ENCODE measurements at places on chromosomes 16 and 17.

DNA sequence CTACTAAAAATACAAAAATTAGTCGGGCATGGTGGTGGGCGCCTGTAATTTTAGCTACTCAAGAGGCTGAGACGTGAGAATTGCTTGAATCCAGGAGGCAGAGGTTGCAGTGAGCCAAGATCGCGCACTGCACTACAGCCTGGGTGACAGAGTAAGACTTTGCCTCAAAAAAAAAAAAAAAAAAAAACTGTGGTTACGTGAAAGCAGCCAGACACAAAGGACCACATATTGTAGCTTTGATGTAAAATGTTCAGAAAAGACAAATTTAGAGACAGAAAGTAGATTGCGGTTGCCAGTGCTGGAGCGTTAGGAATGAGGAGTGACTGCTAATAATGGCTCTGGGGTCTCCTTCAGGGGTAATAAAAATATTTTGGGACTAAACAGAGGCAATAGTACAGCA lies 4.0 kb upstream of the MEAK7 start:
- no peak for DNase-seq

- no peak for DNase-seq
Observed at GRCh38 chr17:73386561-73386960, 74.8 kb upstream of the CDC42EP4 start.

GRCh38 chr16:84483882-84484565 lies 20.4 kb downstream of the MEAK7 start:
- no peak for DNase-seq

DNA sequence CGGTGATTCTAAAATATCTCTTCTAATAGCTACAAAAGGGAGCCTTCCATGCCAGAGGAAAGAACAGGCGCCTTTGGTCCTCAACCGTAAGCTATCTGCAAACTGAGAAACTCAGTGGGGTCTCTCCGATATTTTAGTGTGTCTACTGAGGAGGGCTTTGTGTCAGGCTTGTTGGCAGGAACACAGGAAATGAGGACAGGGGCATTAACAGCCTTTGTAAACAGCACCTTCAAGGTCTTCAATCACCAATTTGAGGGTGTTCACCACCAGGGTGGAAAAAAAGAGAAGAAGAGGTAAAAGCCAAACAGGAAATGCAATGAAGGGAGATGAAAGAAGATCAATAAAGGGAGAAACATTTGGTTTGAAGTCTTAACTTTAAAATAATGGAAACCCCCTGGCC lies 580.1 kb upstream of the SALL1 start:
- no peak for DNase-seq

- no peak for DNase-seq
Observed at GRCh38 chr17:59825533-59826322, 67.0 kb downstream of the TUBD1 start.

- no peak for DNase-seq
Observed at GRCh38 chr16:50267651-50268050, 1.3 kb downstream of the ADCY7 start.

DNA sequence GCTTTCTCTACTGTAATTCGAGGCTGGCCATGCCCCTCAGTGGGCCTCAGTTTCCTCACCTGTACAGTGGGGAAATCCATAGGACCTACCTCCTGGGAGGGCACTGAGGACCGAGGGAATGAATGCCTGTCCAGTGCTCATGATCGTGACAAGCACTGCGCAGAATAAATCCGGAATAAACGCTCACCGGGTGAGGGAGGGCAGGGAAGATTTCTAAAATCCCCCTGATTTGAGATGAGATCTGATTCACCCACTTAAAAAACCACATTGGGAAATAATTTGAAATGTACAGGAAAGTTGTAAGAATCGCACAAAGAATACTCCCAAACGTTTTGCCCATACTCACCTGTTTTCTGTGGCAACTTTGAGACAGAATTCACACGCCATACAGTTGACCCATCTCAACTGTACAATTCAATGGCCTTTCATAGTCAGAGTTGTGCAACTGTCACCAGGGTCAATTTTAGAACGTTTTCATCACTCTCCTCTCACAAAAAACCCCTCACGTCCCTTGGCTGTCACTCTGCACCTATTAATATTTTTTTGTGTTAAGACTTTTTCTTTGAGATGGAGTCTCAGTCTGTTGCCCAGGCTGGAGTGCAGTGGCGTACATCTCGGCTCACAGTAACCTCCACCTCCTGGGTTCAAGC lies 49.8 kb downstream of the IRF8 start:
- no peak for DNase-seq

GRCh38 chr17:77419547-77420094 lies 278.9 kb downstream of the SEC14L1 start:
- no peak for DNase-seq

DNA sequence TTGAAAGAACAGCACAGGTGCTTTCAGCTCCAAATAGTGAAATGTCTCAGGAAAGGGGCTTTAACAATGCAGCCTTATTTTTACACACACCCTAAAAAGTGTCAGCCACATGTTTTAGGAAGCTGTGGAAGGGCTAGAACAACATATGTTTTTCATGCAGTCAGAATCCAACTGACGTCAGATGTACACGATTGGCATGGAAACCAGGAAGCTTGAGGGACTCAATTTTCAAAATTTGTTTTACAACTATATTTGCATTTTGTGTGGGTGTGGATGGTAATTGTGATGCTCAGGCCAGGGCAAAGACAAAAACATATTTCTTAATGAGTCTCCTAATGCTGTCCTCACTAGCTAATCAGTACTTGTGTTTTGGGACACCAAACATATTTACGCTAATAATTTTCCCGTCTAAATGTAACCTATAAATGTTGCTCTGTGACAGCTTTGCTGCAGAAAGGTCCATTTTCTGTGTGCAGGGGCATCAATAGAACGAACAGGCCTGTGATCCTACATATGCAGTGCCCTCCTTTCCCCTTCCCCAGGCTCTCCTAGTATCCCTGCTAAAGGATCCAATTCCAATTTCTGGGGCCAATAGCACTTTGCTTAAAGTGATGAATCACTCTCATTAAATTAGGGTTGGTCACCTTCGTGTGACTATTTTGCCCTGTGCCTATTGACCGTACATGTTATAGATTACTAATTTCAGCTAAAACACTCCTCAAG lies 434.0 kb upstream of the CDH5 start:
- DNase-seq: no peak

DNA sequence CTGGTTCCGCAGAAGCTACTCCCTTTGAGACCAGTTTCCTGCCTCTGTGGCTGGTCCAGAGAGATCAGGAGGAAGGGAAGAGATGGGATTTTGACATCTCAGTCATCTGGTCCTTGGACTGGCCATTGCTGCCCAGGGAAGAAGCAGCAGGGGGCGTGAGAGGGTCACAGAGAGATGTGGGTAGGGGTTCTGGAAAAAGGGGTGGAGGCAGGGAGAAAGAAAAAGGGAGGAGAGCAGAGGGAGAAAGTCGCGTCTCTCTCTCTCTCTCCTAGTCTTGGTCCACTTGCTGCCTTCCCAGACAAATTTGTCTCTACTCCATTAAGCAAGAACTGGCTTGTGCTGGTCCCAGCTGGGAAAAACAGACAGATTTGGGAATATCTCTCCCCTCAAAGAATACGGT lies 4.4 kb downstream of the SHBG start:
- no peak for DNase-seq

DNA sequence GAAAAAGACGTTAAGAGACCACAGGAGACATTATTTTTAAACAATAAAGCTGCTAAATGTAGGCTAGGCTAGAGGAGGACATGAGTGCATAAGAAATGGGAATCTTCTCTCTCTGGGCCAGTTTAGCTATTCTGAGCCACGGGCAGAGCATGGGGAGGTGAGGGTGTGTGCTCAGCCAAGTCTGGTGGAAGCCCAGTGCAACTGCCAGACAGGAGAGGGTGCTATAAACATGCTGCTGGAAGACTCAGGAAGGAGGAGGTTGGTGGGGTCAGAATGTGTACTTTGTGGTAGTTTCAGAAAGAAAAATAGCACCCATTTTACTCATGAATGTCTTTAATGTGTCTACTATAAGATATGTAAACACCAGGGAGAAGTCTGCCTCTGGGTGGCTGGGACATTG lies 5.9 kb upstream of the SDK2 start:
- DNase-seq: no peak

- DNase-seq: no peak
Observed at GRCh38 chr17:79803421-79803996, 6.6 kb upstream of the CBX8 start.

DNA sequence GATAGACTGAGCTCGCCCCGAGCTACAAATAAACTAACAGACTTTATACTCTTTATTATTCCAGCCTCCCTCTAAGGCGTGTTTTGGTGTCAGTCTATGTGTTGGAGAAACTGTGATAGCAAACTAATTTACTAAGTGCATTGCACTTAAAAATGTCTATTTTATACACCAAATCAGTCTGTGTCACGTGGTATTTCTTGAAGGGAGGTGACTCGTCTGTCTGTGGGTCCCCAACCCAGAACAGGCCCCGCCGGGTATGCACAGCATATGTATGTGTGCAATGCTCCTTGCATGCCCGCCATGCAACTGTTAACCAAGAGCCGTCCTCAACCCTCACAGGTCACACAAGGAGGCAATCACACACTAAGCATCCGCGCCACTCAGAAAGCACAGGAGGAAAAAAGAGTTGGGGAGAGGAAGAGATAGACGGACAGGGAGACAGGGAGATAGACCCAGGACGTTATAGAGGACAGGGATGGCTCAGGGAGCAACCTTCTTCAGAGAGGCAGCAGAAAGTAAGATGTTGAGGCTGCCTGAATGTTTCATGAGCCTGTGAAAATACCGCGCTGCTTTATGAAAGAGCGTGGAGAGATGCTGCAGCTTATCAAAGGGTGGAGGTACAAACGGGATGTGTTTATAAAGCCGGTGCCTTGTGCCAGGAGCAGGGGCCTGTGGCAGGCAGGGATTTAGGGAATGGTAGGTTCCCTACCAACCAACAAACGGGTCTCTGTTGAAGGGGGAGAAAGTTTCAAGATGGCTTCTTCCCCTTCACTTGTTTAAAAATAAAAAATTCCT lies 4.2 kb downstream of the RBFOX3 start:
- no peak for DNase-seq

- no peak for DNase-seq
Observed at GRCh38 chr16:50015631-50016030, 9.4 kb upstream of the CNEP1R1 start.

- no peak for DNase-seq
Observed at GRCh38 chr17:41686281-41686680, 2.4 kb upstream of the EIF1 start.

DNA sequence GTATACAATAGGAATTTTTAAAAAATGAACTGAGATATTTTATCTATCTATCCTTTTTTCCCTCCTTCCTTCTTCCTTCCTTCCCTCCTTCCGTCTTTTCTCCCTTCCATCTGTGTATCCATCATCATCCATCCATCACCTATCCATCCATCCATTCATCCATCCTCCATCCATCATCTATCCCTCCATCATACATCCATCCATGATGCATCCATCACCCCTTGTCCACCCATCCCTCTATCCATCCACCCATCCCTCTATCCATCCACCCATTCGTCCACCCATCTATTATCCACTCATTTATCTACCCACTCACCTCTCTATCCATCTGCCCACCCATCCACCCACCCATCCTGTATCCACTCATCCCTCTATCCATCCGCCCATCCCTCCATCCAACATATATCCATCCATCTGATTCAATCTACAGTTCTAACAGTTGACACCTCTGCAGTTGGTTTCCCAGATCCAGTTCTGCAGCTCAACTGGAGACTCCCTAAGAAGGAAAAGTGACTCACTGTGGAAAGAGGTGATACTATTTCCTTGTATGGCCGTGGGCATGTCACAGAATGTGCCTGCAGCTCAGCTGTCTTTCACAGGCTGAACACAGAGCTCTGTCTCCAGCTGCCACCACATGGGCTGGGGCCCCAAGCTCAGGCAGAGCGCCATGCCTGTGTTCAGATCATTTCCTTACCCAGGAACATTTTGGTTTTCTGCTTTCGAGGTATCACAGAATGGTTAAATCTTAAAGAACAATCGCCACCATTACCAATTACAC lies 130.8 kb downstream of the XYLT1 start:
- no peak for DNase-seq

GRCh38 chr16:87426423-87427215 lies 34.5 kb downstream of the MAP1LC3B start:
- no peak for DNase-seq

GRCh38 chr17:33858682-33859081 lies 396.4 kb upstream of the CCL2 start:
- DNase-seq: no peak

DNA sequence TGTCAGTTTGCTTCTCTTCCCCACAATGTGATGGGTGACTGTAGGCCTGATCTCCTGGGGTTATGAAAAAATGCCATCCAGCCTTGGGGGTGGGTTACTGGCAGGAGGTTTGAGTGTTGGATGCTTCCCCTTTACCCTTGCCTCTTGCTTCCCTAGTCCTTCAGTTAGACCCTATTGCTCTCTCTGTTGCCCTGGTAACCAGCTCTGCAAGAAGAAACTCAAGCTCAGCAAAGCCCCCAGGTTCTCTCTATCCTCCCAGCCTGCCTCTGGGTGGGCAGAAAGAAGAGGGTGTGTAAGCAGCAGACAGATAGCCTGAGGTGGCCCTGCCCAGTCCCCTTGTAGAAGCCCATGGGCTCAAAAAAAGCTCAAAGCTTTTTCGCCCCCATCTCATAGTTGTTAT lies 2.8 kb upstream of the RAPGEFL1 start:
- DNase-seq: no peak

DNA sequence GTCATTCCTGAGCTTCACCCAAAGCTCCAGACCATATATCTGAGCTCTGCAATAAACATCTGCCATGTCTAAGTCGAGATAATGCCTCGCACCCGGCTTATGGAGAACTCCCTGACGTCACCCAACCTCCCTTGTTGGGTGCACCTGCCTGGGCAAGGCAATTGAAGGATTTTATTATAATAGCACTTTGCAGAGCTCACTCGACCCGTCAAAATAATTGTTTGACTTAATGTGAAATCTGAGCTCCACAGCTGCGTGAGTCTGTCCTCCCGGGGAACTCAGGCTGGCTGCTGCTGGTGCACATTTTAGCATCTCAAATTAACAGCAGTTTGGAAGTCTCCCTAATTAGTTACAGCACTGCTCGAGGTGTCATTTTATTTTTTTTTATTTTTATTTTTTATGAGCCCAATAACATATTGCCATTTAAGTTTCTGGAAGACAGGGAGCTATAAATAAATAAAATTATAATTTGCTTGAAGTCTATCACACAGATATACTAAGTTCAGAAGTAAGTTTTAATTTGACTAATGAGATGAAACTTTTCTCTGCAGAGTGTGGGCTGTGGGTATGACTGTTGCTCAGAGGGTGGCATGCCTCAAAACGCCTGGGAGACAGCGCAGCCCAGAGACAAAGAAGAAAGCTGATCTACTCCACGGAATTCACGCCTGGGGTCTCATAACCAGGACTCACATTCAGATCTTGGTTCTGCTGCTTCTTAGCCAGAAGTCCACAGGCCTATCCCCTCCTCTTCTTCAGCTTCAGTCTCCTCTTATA lies 401.4 kb upstream of the C16orf82 start:
- no peak for DNase-seq

DNA sequence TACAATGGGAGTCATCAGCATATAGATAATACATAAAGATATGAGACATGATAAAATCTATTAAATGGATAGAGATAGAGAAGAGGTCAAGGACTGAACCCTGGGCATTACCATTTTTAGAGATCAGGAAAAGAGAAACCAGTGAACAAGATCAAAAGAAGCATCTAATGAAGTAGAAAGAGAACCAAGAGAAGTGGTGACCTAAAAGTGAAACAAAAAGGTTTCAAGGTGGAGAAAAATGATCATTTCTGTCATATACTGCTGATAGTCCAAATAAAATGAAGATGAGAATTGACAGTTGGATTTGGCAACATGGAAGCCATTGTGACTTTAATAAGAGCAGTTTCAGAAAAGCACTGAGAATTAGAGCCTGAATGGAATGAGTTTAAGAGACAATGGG lies 165.1 kb downstream of the PPM1E start:
- DNase-seq: no peak

- no peak for DNase-seq
Observed at GRCh38 chr17:160336-160735, 21.1 kb downstream of the DOC2B start.
